NCI-H510A (cell line): ENCODE measurements at places on chromosomes 2 and 18.

DNA sequence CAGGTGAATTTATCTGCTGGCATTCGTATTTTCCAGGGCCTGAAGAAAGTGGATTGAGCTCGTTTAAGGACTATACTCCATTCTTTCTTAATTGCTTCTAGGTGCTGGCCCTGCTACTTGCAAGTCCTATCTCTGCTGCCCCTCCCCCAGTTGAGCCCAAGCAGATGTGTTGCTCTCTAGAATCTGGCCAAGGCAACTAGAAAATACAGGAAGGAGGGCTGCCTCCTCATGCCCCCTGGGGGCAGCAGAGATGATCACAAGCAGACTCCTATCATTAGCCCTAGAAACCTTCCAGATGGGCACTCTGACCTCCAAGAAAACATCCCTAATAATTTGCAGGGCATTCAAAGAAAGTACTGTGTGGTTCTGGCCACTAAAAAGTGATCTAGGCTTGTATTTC lies 72.5 kb upstream of the CYP26B1 start:
- DNase-seq = no peak

DNA sequence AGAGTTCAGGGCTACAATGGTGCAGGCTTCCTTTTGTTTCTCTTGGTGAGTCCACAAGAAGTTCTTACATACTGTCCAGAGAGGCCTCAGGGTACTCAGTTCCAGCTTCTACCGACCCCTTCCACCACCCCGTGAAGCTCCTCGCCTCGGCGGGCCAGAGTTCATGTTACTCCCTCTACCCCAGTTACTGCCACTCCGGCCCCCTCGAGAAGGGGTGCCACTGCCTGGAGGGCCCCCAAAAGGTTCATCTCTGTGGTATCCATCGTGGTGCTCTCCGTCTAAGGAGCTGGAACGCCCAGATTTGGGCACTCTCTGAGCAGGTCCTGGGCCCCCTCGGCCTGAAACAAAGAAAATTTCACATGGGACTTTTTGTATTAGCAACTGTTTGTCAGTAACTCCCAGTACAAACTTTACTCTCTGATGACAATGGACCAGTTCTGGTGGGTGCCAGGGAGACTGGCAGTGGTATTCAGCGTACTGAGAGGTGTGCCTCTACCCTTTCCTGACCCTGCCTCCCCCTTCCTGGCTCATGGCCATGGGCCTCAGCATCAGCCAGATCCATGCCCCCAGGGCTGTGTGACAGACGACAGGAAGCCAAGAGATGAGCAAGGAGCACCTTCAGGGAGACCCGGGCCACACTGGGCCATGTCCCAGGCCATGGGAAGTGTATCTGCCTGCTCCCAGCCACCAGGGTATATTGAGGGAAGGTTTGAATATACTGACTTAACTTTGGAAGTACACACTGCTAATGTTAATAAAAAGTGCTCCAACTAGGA lies 5.1 kb downstream of the SFT2D3 start:
- DNase-seq = no peak

GRCh38 chr2:58261209-58261608 lies 20.1 kb upstream of the FANCL start:
- DNase-seq = no peak

GRCh38 chr2:136113209-136113971 lies 4.6 kb downstream of the CXCR4 start:
- DNase-seq = no peak

GRCh38 chr18:77131652-77132368 lies 773 bp downstream of the MBP start:
- DNase-seq = peak; percentile 72

DNA sequence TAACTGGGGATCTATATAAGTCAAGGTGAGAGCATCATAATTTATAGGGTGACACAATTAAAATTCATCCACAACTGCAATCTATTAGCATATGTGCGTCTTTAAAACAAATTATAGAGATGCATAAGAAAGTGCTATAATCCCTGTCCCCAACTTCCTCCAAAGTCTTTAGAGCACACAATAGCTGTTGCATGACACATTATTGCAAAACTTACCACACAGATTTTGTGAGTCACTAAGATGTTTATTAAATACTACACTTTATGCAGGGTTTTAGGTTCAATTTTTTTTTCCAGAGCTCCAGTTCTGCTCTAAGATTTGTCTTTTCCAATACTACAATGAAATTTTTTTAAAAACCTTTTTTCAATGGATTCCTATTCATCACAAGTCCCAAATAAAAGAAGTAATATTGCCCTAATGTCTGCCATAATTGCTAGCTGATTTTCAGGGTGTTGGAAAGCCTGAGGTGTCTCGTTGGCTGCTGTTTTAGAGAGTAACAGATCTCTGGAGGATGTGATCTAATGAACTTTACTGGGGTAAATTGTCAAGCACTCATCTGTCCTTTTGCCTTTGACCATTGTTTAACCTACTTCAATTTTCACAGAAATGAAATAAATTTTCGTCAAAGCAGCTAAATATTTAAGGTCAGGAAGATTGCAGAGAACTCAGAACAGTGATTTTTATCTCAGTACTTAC lies 250.5 kb upstream of the NETO1 start:
- no peak for DNase-seq

GRCh38 chr18:62545098-62545497 lies 22.3 kb downstream of the ZCCHC2 start:
- no peak for DNase-seq

- no peak for DNase-seq
These were observed 13.6 kb downstream of the TCF23 start for GRCh38 chr2:27162151-27163121.

DNA sequence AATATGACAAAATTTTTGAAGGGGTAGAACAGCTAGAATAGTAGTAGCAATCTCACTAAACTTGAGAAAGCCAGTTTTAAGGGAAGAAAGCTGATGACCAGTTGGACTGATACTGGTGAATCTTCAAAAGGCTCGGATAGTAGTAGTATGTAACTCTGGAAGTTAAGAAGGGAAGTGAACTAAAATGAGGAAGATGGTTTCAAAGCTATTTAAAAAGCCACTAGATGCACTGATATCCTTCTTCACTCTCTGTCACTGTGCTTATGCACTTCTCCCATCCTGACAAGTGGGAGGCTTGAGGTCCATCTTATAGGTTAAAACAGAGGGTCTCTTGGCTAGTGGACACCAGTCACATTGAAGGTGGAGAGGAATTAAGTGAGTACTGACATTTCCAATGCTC lies 141.1 kb downstream of the NCOA1 start:
- DNase-seq = no peak

DNA sequence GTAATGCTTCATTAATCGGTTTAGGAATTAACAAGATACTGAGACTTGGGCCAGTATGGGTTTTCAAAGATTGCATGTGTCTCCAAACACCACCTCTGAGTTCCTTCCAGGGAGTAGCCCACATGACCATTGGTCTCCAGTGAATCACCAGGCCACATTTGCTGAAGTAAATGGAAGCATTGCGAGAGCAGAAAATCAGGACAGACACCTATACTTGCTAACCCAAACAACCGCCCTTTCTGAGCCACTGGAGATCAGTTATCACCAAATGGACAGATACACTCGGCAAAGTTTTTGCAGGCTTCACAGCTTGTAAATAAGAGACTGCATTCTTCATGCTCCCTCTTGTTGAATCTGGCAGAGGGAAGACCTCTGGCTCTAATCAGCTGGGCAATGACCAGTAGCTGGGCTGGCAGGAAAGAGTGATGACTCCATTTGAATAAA lies 40.9 kb downstream of the GATA6 start:
- DNase-seq = no peak

GRCh38 chr2:227147023-227147422 lies 17.0 kb downstream of the COL4A4 start:
- no peak for DNase-seq

GRCh38 chr18:47175283-47175897 lies 774 bp downstream of the IER3IP1 start:
- no peak for DNase-seq

GRCh38 chr2:239125726-239126675 lies 274.8 kb downstream of the HDAC4 start:
- no peak for DNase-seq

GRCh38 chr2:101052147-101052546 lies 50.1 kb downstream of the RPL31 start:
- DNase-seq = no peak

GRCh38 chr2:224395620-224396390 lies 6.1 kb downstream of the FAM124B start:
- no peak for DNase-seq

DNA sequence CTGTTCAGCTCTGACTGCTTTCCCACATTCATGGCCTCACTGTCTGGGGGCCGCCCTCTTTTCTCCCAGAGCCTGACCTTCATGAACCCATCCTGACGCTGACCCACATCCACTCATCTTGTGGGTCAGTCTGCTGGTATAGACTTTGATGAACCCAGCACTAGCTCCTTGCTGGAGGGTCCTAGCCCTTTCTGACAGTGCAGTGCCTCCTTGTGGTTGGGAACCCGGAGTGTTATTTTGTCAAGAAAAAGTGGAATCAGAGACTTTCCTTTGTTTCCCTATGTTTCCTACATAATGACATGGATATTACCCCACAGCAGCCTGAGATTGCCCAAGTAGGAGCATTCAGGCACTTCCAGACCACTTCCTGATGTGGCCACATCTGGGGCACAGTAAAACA lies 19.3 kb upstream of the OSR1 start:
- DNase-seq = no peak

DNA sequence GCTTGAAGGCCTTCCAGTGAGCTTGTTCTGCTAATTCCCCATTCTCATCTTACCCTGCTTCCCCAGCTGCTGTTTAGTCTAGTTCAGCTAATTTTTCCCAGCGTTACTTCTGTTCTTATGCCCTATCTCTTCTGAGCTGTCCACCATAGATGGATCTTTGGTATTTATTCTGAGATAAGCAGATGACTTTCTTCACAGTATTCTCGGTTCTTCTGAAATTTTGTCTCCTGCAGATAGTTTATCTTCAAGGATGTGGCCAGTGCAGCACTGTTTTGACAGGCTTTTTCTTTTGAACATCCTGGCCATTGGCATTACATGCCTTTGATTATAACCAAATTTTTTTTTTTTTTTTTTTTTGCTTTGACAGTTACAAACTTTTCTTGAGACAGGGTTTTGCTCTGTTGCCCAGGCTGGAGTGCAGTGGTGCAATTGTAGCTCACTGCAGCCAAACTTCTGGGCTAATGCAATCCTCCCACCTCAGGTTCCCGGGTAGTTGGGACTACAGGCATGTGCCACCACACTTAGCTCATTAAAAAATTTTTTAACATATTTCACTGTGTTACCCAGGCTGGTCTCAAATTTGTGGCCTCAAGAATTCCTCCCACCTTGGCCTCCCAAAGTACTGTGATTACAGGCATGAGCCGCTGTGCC lies 134.2 kb downstream of the WDSUB1 start:
- DNase-seq = no peak

DNA sequence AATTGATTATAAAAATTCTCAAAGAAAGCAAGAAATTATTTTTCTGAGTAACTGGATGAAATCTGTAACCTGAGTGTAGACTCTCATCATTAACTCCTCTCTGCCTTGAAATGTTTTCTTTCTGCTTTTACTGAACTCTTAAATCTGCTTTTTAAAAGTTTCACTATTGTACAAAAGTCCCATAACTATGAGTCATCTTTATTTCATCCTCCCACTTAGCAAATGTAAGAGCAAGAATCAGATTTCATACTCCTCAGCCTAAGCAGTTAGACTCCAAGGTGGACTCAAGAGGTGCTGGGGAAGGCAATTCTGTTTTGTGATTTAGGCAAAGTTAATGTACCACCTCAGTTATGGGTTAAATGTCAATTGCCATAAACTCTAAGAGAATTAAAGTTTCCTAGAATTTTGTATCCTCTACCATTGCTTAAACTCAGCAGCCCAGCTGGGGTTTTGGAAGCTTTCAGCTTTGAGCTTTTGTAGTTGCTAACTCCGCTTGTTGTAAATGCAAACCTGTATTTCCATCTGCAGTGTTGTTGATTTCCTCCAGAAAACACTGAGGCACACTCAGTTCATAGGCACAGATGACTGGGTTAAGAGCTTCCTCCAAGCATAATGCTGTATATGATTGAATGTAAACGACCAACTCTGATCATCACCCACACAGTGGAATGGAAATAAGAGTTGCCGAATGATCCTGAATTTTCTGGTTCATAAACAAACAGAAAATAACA lies 268.8 kb downstream of the ARHGAP15 start:
- no peak for DNase-seq
